Stimulated activated CD4-positive, alpha-beta T cell treated with anti-CD3 and anti-CD28 coated beads, Interleukin-15, amount 100 ng/mL, for 1 hour (primary cell): ENCODE measurements at places on chromosomes 2 and 18.

DNA sequence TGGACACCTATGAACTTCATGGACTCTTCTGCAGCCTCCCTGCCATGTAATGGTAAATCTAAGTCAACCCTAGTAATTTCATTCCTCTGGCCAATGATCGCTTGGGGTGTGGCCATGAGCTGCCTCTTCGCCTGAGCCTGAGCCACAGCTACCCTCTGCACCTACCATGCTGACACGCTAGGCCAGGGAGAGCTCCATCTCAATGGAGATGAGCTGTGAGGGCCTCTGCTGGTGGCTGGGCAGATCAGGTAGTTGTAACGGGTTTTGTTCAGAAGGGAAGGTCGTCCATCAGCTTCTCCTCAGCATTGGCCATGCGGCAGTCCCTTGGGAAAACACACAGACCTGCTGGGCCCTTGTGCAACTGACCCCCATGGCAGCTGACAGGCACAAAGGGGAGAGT, 24.4 kb downstream of the MPHOSPH10 start:
- DNase-seq: no peak

DNA sequence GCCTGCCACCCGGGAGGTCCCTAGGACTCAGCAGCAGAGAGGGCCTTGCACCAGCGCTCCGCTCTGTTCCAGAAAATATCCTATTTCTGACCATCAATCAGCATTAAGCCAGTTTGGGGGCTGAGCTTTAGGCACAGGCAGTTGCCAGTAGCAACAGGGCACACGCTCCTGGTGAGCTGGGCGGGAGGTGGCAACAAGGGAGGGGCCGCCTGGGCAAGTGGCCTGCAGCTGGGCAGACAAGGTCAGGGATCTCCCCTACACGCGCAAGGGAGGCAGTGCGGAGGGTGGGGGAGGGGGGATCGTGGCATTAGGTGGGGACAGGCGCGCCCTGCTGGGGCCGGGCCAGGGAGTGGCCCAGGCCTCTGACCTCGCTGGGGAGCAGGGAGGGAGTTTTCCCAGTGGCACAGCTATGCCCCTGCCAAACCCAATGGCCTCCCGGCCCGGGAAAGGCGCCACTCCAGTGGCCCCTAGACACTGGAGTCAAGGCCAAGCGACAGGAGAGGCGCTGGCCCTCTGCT, 302.8 kb downstream of the NCKAP5 start:
- DNase-seq: no peak

- no peak for DNase-seq
Observed at GRCh38 chr18:56127322-56128099, 510.9 kb downstream of the TXNL1 start.

GRCh38 chr18:49189772-49190171, 239.0 kb upstream of the SMAD7 start:
- no peak for DNase-seq

DNA sequence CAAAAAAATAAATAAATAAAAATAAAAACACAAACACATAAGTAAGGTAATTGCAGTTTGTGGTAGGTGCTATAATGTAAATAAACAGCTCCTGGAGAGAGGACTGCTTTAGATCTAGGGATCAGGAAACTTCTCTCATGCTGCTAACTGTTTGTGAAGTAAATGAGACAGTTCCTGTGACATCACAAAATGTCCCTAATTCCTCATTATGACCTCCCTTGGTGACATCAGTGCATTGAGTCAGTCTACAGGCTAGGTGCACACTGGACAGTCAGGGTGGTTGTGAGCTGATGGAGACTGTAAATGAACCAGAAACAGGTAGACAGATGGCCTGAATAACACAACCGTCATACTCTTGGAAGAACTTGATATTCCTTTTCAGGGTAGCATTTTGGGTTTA, 13.4 kb downstream of the ERICH2 start:
- no peak for DNase-seq

DNA sequence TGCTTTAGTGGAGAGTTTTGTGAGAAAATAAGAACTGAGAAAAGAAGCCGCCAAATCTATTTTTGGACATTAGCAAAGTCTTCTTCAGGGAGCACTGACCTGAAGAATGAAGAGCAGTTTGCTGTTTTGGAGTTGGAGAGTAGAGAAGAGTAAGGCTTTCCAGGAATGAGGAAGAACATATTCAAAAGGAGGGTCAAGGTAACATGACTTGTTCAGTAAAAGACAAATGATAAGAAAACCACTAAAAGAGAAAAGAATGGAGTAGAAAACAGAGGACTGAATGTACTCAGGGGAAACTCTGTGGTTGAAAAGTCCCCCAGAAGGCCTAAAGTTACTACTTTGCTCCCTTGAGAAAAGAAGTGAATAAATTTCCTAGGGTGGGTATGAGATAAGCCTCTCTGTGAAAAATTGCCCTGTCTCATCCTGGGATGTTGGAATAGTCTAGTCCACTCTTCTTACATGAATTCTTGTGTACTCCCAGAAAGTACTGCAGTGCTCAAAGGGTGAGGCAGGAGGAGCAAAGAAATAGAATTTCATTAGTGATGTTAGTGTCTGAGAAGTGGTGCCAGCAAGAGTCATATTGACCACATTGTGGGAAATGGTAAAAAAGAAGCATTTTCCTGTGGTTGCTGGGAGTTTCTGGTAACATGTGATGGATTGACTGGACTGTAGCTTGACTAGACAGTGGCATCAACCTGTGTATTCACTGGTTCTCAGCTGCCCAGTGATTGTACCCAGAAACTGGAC, 27.8 kb downstream of the MBD5 start:
- no peak for DNase-seq

- DNase-seq: no peak
Observed at GRCh38 chr2:101176803-101177202, 25.6 kb upstream of the TBC1D8 start.

DNA sequence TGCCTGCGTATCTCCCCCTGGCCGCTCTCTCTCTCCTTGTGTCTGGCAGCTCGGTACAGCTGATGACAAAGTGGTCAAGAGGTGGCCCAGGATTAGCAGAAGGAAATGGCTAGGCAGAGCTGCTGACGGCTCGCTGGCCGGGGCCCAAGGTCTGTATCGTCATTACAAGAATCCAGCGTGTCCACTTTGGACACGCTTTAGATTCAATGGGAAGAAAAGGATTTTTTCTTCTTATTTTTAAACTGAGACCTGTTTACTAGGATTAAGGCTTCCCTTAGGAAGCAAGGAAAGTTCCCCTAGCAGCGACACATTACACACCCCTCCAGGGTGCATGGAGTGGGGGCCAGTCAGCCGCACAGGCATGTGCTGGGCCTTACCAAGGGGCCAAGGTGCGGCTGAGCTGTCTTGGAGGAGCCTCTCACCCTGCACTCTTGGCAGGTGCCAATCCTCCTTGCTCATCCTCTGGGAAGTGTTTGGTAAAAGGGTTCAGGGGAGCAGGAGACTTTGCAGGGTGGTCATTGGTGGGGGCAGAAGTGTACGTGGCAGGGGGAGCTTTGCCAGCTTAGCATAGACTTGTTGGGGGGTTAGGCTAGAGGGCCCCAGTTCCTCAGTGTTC, 76.8 kb downstream of the POLR1A start:
- no peak for DNase-seq

DNA sequence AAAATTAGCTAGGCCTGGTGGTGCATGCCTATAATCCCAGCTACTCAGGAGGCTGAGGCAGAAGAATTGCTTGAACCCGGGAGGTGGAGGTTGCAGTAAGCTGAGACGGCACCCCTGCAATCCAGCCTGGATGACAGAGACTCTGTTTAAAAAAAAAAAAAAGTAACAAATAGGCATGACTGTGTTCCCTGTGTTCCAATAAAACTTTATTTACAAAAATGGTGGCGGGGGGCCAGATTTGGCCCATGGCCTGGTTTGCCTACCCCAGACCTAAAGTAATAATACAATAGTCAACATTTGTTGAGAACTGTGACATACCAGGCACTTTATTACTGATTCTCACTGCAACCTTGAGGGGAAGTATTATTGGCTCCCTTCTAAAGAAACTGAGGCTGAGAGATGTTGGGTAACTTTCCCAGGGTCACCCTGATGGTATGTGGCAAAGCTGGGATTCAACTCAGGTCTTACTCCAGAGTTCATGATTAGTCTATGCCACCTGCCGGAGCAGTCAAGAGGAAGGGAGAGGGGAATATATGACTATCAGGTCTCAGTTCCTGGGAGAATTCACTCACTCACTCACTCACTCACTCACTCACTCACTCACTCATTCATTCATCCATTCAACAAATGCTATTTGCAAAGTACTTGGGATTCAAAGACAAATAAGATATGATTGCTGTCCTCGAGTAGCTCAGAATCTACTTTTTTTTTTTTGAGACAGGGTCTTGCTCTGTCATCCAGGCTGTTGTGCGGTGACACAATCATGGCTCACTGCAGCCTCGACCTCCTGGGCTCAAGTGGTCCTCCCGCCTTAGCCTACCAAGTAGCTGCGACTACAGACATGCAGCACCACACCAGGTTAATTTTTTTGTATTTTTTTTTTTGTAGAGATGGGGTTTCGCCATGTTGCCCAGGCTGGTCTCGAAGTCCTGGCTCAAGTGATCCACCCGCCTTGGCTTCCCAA, 14.3 kb upstream of the KCMF1 start:
- DNase-seq: no peak

DNA sequence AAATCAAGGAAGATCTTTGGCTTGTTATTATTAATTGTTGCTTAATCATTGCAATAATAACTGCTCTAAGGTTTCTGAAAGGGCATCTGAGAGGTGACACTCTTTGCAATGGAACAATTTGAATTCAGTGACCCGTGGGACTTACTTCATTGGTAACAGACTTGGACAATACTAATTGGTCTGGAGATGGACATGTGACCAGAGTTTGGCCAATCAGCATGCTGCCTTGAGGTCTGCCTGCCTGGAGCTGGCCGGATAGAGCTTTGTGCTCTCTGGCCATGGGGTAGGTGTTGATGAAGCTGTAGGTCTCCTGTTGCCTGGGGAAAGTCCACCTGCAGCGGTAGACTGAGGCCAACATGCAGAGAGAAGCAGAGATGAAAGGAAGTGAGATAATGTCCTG, 24.0 kb upstream of the VPS4B start:
- no peak for DNase-seq

DNA sequence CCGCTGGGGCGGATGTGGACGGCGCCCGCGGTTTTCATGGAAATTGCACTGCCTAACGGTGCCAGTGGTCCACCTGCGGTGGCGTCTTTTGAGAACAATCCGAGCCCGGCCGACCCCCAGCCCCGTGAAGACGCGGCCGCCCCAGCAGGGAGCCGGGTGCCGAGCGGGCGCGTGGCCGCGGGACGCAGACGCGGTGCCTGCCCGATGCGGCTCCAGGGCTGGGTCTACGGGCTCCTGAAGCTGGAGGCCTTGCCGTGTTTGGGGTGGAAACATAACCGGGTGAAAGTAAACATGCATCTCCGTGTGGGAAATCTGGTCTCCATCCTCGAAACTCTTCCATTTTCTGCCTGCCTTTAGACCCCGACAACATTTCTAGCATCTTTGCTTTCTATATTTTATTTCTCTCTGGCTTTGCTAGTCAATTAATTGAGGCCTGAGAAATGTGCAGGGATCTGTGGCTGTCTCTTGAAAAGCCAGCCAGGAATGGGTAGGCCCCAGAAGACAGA, 572 bp downstream of the INPP4A start:
- no peak for DNase-seq

GRCh38 chr2:8219096-8219495, 462.8 kb upstream of the ID2 start:
- DNase-seq: no peak

DNA sequence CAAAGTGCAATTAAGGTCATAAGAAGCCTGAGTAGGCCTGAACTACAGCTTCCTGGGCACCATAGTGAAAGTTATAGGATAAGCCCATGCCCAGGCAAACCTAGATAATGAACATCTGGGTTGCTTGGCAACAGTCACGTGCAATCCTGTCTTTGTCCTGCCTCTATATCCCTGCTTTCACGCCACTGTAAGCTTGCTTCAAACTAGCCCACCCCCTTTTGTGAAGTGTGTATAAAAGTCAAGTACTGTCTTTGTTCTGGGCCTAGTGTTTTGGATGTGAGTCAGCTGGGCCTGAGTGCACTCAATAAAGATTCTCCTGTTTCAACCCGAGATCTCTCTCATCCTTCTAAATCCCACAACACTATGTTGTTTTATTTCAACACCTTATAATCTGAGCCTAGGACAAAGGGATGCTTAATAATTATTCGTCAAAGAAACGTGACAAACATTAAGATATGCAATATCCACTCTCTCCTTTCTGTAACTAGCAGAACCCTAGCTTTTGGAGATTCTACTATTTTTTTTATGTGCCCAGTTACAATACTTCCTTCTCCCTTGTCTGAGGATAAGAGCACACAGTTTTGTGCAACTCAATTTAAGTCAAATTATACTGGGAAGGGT, 927.8 kb downstream of the SUCLG1 start:
- no peak for DNase-seq

DNA sequence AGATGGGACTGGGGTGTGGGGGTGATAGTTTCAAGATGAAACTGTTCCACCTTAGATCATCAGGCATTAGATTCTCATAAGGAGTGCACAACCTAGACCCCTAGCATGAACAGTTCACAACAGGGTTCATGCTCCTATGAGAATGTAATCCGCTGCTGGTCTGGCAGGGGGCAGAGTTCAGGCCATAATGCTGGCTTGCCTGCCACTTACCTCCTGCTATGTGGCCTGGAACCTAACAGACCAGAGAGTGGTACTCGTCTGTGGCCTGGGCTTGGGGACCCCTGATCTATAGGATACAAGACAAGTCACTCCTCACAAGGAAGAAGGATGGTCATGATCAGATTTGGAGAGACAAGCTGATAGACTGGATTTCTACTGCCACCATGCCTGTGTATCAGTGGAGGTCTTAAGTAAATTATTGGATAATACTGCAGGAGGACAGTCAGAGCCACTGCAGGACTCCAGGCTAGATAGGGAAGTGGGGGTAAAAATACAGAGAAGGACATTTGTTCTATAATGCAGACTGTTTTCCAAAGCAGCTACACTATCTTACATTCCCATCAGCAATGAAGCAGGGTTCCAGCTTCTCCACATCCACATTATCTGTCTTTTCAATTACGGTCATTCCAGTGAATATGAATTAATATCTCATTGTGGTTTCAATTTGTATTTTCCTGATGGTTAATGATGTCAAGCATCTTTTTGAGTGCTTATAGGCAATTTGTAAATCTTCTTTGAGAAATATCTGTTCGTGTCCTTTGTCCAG, 28.8 kb upstream of the APOB start:
- no peak for DNase-seq

DNA sequence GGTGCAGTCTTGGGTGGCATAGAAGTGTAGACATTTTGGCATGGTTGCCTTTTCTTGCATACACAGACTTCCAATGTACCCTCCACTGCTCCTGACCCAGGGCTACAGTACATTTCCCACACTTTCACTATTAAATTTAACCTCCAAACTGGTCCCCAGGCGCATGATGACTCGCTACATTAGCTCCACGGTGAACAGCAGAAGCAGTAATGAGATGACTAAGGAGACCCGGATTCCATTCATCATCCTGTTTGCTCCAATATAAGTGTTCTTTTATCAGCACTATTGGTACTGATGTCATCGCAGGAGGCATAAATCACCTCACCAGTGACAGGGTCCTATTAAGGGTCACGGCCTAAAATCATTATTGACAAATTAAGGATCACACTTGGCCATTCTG, 316.5 kb downstream of the EN1 start:
- DNase-seq: no peak

GRCh38 chr18:57326718-57327323, 25.5 kb upstream of the ST8SIA3 start:
- DNase-seq: no peak

- DNase-seq: no peak
Observed at GRCh38 chr18:28063271-28063761, 113.6 kb downstream of the CDH2 start.
